Stimulated activated CD8-positive, alpha-beta memory T cell treated with anti-CD3 and anti-CD28 coated beads, Interleukin-7, amount 100 ng/mL, for 48 hours (primary cell): ENCODE measurements at places on chromosomes 5 and 9.

DNA sequence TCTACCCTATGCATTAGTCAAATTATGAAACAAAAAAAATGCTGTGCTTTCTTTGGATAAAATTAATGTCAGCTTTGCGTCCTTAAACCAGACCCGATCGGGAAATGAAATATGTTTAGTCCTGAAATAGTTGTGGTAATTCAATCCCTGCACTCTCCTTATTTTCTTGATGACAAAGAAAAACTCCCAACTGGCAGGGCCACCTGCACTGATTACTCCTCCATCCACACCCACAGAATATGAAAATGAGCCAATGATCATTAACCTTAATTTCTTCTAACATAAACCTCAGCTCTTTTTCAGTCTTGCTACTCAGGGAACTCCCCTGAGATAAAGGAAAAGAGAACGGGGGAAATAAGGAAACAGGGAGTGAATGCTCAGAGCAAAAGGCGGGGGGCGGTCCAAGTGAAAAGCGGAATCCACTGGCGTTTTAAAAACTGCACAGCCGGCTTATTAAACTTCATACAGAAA is 245.3 kb downstream of the BNC2 start:
- no peak for DNase-seq

DNA sequence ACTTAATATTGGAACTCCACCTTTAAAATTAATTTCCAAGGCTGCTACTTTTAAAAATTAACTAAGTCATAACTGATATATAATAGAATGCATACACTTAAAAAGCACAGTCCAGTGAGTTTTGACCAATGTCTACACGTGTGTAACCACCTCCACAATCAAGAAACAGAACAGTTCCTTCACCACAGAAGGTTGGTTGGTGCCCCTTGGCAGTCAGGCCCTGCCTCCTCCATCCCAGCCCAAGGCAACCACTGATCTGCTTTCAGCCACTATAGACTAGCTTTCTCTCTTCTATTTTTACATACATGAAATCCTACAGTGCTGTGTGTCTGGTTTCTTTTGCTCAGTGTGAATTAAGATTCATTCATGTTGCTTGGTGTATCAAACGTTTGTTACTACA is 215.2 kb downstream of the CRB2 start:
- no peak for DNase-seq

GRCh38 chr9:114371973-114372917 is 15.5 kb downstream of the AKNA start:
- no peak for DNase-seq

GRCh38 chr5:72352616-72353015 is 32.4 kb downstream of the PTCD2 start:
- DNase-seq, result no peak

DNA sequence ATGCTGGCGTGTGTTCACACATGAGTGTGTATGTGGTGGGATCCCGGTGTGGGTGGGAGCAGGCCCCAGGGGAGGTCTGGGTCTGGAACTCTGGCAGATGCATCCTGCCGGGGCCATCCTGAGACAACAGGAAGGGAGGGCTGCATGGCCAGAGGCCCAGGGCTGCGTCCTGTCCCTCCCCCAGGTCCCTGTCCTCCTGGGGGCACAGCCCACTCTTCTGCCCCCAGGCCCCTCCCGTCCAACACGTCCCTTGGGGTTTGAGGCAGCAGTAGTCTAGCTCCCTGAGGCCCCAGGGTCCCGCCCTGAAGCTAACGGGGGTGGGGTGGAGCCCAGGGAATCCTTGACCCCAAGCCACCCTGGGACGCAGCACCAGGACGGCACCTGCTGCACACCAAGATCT is 16.6 kb downstream of the FLT4 start:
- no peak for DNase-seq

DNA sequence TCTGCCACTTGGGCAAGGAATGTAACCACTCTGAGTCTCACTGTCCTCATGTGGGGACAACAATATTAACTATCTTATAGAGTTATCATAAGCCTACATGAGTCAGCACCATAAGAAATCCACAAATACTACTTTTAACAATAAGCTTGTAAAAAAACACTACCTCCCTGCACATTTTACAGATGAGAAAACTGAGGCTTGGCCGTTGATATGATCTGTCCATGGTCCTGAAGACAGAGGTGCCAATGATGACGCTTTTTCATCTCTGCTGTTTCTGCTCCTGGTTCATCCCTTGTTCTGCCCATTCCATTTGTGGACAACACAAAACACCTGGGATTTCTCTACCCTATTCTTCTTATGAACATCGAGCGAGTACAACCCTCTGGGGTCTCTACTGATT is 23.4 kb upstream of the STRBP start:
- DNase-seq, result no peak

DNA sequence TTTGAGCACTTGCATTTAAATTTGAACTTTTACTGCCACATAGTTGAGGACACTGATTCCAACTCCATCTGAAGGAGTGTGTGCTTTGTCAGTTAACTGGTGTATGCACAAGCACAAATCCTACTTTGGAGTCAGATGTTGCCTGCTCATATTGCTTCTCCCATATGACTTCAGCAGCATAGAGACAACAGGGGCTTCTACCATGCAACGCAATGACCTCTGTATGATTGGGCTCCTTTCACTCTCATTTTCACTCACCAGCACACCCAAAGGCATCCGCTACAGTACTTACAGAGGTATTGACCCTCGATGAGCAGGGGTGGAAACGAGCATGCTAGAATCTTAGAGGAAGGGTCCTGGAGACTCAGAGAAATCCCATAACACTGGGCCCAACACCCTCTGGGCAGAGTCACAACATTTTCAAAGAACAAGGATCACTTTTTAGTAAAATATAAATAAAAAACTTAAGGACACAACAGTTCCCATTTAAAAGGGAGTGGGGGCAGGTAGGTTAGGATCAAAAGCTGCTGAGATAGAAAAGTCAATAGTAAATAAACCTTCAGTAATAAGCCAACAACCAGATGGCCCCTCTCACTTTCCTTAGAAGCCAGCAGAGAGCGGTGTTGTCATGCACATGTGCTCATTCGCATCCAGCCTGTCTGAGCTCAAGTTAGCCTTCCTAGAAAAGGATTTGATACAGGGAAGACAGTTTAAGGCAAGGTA is 203.8 kb downstream of the SNCAIP start:
- DNase-seq, result no peak

DNA sequence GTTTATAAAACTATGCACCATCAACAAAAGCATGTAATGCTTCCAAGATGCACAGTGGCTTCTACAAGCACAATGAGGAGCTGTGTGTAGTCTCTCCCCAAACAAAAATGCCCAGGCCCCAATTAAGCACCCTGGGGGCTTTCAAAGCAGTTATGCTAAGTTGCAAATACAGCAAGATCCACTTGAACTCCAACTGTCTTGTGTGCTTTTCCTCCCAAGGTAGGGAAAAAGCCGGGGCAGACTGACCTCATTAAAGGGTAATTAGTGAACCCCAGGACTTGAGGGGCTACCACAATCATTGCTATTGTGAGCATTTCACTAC is 13.1 kb downstream of the ZNF608 start:
- DNase-seq, result no peak

- DNase-seq, result no peak
These were observed 279.6 kb upstream of the GRAMD2B start for GRCh38 chr5:126143622-126144021.

- no peak for DNase-seq
These were observed 5.3 kb upstream of the FANCG start for GRCh38 chr9:35085078-35085477.

DNA sequence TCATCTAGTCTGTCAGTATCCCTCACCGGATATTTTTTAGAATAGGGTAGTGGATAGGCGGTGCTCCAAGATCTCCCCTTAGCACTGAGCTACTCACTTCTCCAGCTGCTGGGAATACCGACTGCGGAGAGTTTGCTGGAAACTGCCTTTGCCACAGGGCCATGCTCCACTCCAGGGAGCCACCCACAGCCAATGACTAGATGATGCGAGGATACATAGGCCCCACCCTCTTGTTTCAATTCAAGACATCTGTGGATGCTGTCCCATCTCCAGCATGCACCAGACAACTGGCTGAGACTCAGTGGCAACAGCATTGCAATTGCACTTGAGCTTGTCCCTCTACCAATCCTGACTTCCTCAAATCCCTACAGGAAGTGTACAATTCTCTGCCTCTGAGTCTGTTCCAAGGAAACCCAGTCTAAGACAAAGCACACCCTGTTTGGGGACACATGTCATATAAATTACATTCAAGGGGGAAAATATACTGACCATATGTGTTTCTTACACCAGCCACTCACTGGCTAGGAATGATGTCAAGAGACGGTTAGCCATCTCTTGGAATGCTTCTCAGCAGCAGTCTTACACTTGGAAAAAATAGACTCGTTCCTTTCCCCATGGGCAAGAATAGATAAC is 312.6 kb upstream of the KIF2A start:
- no peak for DNase-seq

GRCh38 chr9:131524665-131525315 is 6.3 kb downstream of the UCK1 start:
- DNase-seq, result no peak

DNA sequence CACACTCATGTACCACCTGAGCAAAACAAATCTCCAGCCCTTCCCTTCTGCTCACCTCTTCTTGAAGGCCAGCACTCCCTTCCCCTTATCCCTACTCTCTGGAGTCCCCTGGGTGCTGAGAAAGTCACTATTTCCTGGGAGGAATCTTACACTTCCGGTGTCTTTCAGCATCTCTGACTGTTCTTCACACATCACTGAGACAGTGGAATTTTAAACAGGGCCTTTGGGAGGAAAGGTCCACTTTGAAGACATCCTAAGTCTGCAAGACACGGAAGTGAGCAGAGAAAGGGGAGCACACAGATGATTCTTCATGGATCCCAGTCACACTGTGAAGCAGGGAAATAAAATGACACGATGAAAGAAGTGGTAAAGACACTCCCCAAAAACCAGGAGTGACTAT is 25.6 kb downstream of the FRMD3 start:
- no peak for DNase-seq

- DNase-seq, result no peak
These were observed 1.2 kb downstream of the JAK2 start for GRCh38 chr9:4986296-4986695.

DNA sequence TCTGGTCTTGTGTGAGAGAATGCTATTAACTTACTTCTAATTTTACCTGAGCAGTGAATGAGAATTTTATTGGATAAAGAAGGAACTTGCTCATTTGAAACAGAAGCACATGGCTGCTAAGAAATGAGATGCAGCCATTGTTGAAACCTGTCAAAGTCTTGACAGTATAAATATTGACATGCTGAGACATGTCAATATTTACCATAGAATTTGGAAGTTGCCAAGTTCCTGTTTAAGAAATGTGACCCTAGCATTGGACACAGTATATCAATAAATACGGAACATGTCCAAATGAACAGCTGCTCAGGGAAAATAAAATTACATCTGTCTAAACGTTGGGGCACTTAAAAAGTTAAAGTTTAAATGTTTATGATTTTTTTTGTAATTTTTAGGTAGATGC is 7.8 kb downstream of the XRCC4 start:
- no peak for DNase-seq

- DNase-seq, result no peak
These were observed 159.0 kb downstream of the PBX3 start for GRCh38 chr9:125906144-125906543.

DNA sequence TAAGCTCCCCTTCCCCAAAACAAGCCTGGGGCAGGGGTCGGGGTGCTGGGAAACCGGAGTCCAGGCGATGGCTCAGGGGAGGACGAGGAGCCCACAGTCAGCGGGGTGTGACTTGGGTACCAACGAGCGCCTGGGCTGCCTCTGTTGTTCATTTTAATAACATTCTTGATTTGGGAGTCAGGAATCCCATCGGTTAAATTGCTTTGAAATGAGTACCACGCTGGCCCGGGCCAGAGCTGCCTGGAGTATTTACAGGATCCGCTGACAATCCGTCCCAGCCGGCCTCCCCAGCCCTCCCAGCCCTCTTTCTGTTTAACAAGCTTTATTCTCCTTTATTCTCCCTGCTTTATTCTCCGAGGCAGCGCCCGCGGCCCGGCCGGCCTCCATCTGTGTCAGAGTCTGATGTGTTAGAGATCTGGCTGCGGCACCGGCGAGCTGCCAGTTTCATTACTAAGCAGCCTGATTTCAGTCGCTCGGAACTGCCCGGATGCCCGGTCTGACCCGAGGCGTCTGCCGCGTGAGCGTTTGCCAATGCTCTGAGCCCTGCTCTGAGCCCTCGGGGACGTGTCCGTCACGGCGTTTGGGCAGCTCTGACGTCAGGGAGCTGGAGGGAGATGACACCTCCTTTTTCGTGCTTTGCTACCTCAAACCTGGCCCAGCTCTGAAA is 16.5 kb upstream of the QRFP start:
- no peak for DNase-seq
